ENCODE measurements at places on chromosomes 5 and 9.

GRCh38 chr5:163165277-163165676 is 272.1 kb upstream of the CCNG1 start:
- no peak for DNase-seq

GRCh38 chr5:67793418-67793817 is 422.1 kb upstream of the PIK3R1 start:
- no peak for DNase-seq

DNA sequence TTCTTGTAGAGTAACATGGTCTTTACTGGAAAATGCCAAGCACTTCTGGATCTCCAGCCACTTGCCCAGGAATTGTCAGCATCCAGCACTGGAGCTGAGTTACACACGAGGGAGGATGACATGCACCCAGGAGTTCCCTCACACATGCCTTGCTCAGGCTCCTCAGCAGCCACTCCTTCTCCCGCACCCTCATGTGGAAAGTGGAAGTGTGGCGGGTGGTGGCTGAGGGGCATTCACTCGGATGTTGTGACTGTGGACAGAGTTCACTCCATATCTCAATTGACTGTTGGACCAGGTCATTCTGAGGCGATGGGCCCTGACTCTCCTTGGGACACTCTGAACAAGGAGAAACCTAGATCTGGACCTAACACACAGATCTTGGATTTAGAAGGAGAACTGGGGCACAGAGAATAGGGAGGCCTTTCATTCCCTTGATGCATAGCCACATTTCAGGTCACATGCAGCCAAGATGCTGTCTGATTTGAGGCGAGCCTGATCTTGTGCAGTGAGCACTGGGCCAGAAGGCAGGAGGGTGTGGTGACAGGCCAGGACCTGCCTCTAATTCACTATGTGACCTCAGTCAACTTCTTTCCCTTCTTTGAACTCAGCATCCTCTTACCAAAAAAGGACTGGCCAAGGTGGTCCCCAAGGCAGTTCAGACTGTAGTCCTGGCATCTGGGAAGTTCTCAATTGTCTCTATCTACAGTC is 62.1 kb downstream of the CYSTM1 start:
- no peak for DNase-seq

DNA sequence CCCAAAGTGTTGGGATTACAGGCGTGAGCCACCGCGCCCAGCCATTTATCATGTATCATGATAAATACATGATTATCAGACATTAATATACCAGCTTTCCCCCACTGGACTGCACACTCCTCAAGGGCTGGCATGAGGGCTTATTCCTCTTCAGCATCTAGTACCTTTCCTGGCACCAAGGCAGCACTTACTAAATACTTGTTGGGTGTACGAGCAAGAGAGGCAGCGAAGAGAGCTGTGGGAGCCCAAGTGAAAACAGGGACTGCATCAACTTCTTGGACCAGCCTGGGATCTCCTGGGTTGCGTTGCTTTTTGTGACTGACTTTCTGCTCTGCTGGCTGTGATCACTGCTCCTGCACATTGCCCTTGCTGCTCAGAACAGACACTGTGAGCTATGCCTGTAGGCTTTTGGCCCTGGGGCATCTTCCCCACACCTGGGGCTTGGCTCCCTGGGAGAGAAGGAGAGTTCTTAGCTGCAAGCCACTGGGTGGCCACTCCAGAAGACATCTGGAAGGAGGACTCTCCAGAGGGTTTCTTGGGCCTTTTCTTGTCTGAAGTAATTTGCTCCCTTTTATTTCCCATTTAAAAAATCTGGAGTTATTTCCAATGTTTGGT is 224.3 kb downstream of the NR3C1 start:
- DNase-seq, result no peak

GRCh38 chr5:1526681-1527131 is 2.9 kb upstream of the LPCAT1 start:
- DNase-seq, result no peak

DNA sequence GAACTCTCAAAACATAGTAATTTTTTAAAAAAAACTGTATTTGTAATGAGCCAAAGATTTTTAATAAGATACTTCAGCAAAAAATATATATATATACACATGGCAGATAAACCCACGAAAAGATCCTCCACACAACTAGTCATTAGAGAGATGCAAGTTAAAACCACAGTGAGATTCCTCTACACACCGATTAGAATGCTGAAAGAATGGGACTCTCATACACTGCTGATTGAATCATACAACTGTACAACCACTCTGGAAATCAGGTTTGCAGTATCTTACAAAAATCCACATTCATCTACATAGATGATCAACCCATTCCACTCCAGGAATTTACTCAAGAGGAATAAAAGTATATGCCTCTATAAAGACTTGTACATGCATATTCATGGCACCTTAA is 43.7 kb downstream of the RASEF start:
- no peak for DNase-seq

DNA sequence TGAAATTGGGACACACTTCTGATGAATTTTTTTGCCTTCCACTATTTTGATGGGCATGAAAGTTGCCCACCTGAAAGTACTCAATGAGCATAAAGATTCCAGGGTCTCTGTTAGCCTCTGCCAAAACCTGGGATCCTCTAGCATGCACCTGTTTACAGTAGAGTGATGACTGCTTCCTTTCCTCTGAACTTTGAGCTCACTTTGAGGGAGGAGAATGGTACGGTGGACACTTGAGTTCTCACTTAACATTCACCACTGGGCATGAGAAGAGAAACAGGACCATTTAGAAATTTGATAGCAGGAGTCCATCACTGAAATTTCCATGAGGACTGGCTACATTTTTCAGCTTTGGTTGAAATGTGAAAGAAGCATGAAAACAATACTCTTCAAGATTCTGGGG is 374.8 kb downstream of the KDM4C start:
- DNase-seq, result no peak

DNA sequence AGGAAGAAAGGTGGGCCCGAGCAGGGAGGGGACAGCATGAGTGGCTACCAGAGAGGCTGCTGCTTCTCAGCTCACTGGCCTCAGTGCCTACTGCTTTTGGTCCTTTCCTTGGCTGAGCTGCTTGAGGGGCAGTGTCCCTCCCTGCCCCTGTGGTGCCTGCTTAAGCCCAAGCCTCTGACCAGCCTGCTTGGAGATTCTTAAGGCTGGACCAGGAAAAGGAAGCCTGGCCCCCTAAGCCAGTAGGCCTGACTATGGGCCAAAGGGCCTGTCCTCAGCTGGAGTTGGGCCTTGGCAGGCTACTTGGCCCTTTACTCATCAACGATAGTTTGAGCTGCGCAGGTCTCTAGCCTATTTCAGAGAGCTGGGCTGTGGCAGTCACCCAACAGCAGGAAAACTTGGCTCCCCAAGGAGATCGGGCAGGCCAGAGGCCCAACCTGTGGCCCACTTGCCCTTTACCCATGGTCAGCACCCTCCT is 24.9 kb downstream of the TCF7 start:
- no peak for DNase-seq

- peak; percentile 6 for DNase-seq
Observed at GRCh38 chr5:105506692-105507277, 1944.2 kb upstream of the NUDT12 start.

GRCh38 chr5:150085191-150085912 is 1.0 kb downstream of the CSF1R start:
- peak; percentile 1 for DNase-seq

- no peak for DNase-seq
Observed at GRCh38 chr5:107636555-107636954, 34.2 kb downstream of the EFNA5 start.

DNA sequence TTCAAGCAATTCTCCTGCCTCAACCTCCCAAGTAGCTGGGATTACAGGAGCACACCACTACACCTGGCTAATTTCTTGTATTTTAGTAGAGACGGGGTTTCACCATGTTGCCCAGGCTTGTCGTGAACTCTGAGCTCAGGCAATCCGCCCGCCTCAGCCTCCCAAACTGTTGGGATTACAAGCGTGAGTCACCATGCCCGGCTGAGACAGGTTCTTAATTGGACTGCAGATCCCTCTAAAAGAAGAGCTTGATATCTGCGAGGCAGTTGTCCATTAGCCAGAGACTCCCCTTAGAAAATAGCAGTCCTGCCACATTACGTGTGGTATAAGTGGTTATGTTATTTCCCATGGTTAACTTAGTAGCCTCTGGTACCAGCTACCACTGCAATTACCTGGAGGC is 46.6 kb upstream of the NPR3 start:
- DNase-seq, result no peak

DNA sequence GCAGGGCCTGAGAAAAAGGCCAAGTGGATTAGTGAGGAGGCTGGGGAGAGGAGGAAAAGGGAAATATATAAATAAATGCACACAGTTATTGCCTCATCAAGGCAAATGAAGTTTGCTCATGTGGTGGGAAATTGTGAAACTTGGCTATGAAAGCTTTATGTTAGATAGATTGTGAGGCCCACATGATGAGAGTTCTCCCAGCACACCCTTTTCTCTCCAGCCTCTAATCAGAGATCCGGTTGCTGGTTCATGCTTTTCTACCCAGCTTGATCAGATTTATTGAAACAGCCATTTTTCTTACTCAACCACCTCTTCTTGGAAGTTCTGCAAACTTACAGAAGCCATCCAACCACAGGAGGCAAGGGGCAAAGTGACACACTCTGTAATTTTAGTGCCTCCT is 125.8 kb upstream of the KLF4 start:
- no peak for DNase-seq

DNA sequence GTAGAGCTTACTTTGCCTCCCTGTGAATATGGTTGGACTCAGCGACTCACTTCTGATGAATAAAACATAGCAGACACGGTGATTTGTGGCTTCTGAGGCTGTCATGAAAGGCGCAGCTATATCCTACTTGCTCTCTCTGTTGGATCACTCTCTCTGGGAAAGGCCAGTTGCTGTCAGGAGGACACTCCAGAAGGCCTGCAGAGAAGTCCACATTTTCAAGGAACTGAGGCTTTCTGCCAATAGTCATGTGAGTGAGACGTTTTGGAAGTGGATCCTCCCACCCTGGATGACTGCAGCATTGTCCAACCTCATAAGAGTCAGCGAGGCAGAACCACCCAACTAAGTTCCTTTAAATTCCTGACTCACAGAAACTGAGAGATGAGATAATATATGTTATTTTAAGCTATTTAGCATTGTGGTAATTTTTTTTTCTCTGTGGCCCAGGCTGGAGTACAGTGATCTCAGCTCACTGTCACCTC is 156.0 kb upstream of the MAST4 start:
- peak; percentile 18 for DNase-seq

GRCh38 chr5:120093178-120093577 is 370.9 kb upstream of the PRR16 start:
- DNase-seq, result no peak

DNA sequence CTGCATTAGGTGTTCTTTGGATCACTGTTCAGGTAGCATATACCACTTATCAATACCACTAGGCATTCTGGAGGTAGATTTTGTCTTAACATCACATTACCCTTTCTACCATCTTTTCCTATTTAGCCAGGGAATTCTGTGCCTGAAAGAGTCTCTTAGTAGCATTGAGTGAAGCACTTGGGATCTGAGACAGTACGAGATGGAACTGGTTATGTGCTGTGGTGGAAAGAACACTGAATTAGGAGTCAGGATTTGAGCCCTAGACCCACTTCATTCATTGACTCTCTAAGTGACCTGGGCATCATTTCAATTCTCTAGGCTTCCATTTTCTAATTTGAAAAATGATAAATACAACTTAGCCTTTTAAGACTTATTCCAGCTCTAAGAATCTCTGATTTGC is 291.1 kb downstream of the DMAC1 start:
- no peak for DNase-seq

DNA sequence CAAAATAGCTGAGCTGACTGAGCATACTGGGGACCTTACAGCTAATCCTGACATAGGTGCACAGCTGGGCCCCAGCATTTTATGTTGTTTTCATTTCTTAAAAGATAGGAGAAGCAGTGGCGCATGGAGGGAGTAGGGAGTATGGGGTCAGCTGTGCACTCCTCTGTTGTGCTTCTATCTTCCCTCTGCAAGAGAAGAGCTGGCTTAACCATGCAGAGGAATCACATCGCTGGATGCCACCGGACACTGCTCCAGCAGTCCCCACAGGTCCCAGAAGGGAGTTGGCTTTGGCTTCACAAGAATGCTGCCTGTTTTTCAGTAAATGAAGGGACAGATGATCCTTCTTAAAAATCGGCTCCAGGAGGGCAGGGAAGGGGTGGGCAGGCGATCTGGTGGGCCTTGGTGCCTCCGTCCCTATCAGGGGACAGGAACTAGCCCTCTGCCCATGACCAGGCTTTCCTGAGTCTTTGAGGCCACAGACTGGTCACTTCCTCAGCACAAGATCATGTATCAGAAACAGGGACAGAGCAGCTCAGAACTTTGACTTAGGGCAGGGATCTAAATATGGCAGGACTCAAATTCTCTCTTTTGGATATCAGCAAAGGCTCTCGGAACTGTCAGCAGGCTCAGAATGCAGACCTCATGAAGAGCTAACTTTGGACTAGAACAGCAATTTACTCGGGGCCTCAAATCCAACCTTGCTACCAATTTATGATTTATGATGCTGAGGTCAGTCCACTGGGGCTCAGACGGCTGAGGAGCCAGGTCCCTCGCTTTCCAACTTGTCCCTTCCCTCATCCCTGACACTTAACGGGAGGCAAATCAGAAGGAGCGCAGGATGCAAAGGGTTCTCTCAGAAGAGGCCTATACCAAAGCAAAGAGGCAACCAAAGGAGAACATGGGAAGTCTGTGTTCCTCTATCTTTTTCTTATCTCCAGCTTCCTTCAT is 47.2 kb downstream of the MARCHF3 start:
- DNase-seq, result no peak

DNA sequence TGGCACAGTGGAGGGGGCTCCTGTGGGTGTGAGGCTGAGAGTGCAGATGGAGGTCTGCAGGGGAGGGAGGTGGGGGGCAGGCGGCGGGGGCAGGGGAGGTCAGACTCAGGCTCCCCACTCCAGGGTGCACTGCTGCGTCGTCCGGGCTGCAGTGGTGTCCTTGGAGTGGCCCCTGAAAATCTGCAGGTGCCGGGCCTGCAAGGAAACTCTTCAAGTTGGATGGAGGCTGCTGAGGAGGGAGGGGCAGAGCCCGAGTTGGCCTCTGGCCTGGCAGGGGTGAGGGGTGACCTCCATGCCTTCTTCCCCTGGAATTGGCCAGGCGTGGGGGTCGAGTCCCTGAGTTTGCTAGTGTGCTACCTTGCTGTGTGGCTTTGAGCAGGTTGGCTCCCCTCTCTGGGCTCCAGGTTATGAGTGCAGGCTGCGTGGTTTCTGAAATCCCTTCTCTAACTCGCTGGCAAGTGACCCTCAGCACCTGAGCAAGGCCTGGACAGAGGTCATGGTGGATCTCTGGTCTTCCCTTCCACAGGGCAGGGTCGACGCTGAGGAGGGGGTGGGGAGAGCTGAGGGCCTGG is 888 bp downstream of the ADAMTSL2 start:
- no peak for DNase-seq

DNA sequence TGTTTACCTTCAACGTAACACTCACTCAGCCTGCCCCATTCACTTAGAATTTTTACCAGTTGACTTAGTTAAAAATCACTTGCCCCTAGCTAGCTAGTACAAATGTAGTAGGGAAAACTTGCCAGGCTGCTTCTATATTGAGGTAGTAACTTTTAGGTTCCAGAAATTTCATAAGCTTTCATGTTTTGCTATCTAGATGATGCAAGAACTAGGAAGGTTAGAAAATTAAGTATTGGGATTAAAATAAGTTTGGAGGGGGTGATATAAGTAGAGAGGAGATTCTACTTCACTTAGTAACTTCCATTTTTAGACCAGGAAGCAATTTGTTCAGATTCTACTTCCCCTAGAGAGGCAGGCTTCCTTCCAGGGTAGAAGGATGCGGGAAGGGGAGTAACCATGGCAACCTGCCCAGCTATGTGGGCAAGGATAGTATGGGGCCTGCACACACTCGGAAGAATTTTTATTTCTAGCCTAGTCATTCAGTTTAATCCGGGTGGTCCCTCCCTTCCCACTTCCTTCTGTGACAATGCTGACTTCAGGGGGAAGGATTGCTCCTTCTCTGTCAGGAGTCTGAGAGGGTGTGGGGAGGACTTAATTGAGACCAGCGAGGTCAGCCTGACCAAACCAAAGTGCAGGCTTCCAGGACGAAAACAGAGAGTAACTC is 4.2 kb downstream of the DAB2 start:
- no peak for DNase-seq

Data from GM20000 (cell line).